Fibroblast of skin of abdomen (primary cell): ENCODE measurements at places on chromosomes 7 and 10.
A peak's percentile ranks its signal among the peaks of the same experiment; 100 is the strongest.

DNA sequence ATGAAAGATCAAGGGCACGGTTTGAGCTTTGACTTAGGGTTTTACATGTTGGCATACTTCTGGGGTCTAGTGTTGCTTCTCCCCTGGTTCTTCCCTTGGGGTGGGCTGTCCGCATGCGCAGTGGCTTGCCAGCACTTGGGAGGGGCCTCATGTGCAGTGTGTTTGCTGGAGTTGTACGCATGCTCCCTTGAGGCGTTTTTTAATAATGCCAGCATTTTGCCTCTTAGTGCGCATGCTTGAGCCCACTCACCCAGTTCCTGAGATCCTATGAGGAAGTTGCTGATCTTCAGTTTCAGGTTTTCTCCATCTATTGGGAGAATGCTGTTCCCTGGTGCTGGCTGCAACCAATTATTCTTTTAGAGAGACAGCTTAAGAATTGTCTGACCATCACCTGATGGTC lies 113.4 kb upstream of the GPR141 start:
- no peak for DNase-seq

DNA sequence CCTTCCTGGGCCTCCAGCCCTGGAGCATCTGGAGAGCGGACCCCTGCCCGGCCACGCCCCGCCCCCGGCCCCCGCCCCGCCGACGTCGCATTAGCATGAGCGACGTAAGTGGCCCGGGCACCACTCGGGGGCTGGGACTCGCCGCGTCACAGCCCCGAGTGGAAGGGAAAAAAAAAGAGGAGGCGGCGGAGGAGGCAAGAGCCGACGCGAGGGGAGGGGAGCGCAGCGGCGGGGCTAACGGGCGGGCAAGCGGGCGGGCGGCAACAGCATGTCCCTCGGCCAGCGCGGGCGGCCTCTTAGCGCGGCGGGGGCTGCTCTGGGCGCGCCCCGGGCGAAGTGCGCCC lies at the start of gene SLC18A3:
Gene SLC18A3 (plus strand): TSS at position 197 of the 344 bp plus-strand sequence. CDS start 431 bp downstream, outside the sequence.
- no peak for DNase-seq

- DNase-seq = peak; percentile 27
These were observed 301.6 kb upstream of the HPS1 start for GRCh38 chr10:98748298-98748697.

GRCh38 chr10:13969118-13969791 lies 361.5 kb downstream of the FRMD4A start:
- DNase-seq = no peak

DNA sequence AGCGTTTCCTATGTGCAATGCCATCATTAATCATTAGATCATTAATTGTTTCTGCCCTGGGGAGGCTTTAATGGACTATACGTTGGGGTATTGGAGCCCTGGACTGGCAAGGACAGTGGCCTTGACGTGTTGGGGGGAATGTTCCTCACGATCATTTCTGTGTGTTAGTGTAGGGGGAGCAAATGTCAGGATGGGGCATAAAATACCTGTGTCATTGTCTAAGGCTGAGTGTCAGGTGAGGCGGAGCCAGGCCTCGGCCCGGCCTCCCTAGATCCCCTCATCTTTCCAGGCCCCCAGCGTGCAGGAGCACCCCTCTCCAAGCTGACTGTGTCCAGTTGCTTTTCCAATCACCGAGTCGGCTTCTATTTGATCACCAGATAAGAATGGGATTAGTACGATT lies 346.4 kb upstream of the SHH start:
- no peak for DNase-seq

GRCh38 chr10:49202266-49202665 lies 14.1 kb upstream of the TMEM273 start:
- no peak for DNase-seq

DNA sequence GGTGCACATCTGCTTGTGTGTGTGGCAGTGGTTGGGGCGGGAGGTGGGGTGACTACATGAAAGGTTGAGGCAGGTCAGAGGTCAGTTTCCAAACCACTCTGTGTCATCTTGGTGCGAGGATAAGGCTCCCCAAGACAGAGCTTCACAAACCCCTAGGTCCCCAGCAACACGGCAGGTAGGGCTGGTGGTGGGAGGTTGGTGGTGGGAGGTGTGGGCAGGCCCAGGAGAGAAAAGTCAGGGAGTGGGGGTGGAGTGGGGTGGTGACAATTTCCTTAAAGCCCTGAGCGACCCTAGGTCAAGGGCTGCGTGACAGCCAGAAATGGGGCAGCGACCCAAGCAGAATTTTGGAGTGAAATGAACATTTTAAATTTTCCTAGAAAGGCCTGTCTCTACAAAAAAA lies 1.6 kb upstream of the STRA8 start:
- no peak for DNase-seq

GRCh38 chr10:60358282-60358681 lies 31.4 kb downstream of the ANK3 start:
- no peak for DNase-seq

GRCh38 chr10:27319752-27320431 lies 79.3 kb upstream of the ACBD5 start:
- DNase-seq = peak; percentile 1

DNA sequence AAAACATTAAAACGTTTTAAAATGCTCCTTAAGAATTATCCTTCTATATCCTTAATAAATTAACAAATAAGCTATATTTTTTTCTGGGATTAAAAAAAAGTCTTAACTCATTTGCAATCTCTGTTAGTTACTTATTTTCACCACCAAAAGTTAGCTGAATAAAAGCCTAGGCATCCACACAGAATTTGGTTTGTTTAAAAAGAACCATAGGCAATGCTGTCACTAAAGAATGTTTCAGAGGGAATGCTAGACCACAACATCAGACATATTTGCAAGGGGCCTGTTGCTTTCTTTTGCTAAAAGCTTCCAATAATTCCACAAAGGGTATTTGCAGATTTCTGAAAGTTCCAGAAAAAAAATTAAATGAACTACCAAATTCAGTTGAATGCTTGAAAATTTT lies 244.2 kb downstream of the POU6F2 start:
- DNase-seq = peak; percentile 73

DNA sequence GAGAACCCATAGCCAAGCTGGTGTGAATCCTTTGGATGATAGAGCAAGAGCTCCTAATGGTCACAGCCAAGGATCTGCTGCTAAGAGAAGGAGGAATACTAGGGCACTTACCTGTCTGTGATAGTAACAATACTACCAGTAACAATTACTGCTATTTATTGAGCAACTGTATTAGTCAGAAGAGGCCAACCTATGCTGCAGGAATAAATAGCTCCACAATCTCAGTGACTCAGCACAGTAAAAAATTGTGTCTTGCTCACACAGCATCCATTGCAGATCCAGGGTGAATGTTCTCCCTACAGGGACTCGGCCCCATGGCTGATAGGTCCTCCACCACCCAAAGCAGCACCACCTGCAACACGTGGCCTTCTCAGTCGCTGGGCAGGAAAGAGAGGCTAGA lies 257.6 kb upstream of the ZMIZ1 start:
- DNase-seq = no peak

- DNase-seq = no peak
These were observed 6.0 kb downstream of the ASB10 start for GRCh38 chr7:151181011-151181431.

- DNase-seq = no peak
These were observed 160.8 kb downstream of the HDAC9 start for GRCh38 chr7:18656362-18656761.
